Effector memory CD8-positive, alpha-beta T cell (primary cell): ENCODE measurements at places on chromosomes 2 and 18.

DNA sequence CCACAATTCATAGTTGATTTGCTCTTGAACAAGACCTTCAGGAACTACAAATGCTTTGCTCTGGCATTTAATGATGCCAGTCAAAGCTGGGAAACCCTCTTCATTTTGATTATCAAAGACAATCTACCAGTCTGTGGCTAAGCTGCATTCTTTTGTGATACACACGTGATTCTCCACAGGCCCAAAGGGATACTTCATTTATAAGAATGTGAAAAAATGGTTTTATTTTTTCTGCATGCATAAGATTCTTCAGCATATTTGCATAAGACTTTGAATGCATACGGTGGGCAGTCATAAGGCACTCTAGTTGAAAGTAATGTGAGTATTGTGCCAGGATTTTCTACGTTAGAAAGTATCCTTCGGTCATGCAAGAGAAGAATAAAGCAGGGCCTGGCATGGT, 33.0 kb upstream of the ARL5A start:
- DNase-seq: no peak

DNA sequence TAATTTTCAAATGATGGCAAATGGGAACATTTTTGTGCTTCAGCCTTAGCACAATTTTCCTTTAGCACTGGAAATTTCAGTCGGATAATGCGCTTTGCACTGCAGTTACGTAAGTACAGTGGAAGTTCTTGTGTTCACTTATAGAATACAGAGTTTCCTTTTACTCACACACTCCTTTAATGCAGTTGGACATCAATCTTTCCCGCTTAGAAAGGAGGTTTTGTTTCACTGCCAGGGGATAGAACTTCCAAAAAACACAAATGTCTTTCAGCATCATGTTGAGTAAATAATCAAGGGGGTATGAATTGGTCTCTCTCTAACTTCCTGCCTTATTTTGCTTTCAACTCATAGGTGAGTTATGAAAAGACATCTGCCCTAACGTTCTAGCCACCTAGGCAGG, 63.2 kb downstream of the TGFA start:
- DNase-seq: no peak

DNA sequence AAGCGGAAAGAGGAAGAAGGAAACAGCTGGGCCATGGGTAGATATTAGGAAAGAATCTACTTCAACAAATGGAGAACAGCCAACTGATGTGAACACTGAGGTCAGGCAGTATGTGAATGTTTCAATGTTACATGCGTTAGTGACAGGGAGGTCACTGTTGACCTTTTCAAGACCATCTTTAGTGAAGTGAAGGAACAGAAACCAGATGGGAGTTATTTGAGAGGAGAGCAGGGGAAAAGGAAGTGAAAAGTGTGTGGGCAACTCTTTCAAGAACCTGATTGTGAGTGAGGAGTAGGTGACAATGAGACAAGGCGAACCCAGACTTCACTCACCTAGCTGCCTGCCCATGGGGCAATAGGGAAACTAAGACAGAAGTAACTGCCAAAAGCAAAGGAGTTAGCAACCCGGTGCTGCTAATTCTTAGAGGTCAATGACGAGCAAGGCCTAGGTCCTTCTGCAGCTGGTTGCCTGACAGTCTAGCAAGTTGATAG, 67.0 kb downstream of the SP3 start:
- DNase-seq: no peak

DNA sequence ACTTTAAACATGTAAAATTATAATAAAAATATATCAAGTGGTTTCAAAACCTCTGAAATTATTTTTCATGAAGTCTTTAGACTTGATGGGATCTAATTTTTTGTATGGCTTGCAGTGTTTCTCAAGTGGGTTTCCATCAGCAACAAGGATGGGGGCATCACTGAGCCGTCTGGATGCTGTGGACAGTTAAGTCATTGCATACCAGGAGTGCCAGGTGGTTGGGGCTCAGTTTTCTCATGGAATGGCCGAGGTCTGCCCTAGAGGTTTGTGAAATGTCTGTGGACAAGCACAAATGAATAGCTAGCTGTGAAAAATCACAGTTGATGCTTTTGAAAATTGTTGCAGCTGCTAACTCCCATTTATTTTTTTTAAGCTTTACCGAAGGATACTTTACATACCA, 1.7 kb downstream of the PRELID3A start:
- no peak for DNase-seq

DNA sequence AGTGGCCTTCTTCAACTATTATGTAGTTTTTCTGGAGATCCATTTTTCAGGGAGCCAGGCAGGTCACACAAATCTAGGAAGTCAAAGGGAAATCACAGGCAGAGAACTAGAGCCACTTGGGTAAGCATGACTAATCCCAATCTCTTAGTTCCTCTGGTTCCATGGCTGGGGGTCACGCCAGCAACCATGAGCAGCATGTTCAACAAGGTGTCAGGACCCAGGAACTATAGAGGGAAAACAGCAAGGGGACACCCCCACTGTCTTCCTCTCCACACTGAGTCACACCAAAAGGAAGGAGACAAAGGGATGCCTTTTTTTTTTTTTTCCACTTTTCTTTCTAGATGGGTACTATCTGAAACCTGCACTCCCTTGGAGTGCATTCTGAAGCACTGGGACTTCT, 250.9 kb downstream of the OTX1 start:
- no peak for DNase-seq
